ENCODE measurements at places on chromosomes 16 and 17. TPM values are rescaled to one million over a fixed set of nuclear protein-coding genes. Genes with fewer than 3 reads are reported as not detected.

DNA sequence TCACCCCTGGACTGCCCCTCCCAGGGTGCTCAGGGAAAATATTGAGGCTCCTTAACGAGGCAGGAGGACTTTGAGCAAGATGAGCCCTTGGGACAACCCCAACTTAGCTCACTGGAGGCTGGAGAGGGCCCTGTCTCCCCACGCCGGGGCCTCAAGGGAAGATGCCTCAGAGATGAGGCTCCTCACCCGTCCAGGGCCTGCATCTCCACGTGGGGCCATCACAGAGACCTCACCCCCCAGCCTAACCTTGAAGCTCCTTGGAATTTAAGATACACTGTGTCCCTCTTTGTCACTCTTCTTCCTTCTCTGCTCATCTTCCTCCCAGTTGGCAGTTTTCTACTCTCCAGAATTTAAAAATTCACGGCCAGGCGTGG lies 11.2 kb downstream of the COX4I1 start:
- no peak for DNase-seq

GRCh38 chr17:46028981-46029565 lies 30.0 kb downstream of the STH start:
- no peak for DNase-seq

Gene TMEM208
- total RNA-seq, result 25.3 TPM

GRCh38 chr16:55622930-55623561 lies 32.7 kb upstream of the SLC6A2 start:
- DNase-seq, result no peak
